ENCODE measurements at places on chromosomes 13 and 19.

GRCh38 chr19:38274739-38275138, 10.4 kb downstream of the SPINT2 start:
- DNase-seq, result no peak

- DNase-seq, result no peak
Measured at GRCh38 chr19:14407605-14408484, 11.3 kb downstream of the DDX39A start.

- DNase-seq, result no peak
Measured at GRCh38 chr13:63209330-63210017, 1793.8 kb upstream of the PCDH20 start.

- DNase-seq, result no peak
Measured at GRCh38 chr13:83880275-83881139, 1.8 kb downstream of the SLITRK1 start.

GRCh38 chr19:57754091-57754673, 7.6 kb downstream of the ZNF776 start:
- DNase-seq, result no peak

DNA sequence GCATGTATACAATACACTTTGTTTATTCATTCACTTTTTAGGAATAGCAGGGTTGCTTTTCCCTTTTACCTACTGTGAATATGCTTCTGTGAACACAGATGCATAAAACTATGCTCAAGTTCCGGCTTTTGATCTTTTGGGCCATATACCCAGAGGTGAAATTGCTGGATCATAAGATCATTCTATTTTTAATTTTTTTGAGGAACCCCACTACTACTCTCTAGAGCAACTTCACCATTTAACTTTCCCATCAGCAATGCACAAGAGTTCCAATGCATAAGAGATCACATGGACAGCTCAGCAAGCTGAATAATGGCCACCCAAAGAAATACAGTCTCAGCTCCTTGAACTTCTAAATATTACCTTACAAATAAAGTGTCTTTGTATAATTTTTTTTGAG, 17.0 kb upstream of the SIGLEC10 start:
- no peak for DNase-seq

DNA sequence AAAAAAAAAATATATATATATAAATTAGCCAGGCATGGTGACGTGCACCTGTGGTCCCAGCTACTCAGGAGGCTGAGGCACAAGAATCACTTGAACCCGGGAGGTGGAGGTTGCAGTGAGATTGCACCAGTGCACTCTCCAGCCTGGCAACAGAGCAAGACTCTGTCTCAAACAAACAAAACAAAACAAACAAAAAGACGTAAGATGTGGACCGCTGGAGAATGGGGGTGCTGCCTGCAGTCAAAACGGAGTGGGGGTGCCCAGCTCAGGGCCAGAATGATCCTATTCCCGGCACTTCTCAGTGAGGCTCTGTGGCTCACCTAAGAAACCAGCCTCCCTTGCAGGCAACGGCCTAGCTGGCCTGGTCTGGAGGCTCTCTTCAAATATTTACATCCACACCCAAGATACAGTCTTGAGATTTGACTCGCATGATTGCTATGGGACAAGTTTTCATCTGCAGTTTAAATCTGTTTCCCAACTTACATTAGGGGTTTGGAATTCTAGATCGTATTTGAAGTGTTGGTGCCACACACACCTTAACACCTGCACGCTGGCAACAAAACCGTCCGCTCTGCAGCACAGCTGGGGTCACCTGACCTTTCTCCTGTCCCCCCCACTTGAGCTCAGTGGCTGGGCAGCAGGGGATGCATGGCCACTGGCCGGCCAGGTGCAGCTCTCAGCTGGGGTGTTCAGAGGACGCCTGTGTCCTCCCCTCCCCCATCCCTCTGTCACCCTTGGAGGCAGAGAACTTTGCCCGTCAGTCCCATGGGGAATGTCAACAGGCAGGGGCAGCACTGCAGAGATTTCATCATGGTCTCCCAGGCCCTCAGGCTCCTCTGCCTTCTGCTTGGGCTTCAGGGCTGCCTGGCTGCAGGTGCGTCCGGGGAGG, at the start of gene F7:
Gene F7 (plus strand): TSS at position 760 of the 889 bp plus-strand sequence. CDS start 51 bp downstream, at position 811.
- DNase-seq, result no peak

- DNase-seq, result no peak
Measured at GRCh38 chr19:7742991-7743390, 4.3 kb downstream of the CD209 start.

GRCh38 chr13:93857126-93857525, 622.4 kb downstream of the DCT start:
- no peak for DNase-seq

GRCh38 chr13:85543144-85543543, 256.1 kb downstream of the SLITRK6 start:
- DNase-seq, result no peak

- peak; percentile 96 for DNase-seq
Measured at GRCh38 chr19:45469132-45469944, 1.5 kb downstream of the FOSB start.

GRCh38 chr19:55479451-55480230, 3.2 kb downstream of the ZNF628 start:
- no peak for DNase-seq

DNA sequence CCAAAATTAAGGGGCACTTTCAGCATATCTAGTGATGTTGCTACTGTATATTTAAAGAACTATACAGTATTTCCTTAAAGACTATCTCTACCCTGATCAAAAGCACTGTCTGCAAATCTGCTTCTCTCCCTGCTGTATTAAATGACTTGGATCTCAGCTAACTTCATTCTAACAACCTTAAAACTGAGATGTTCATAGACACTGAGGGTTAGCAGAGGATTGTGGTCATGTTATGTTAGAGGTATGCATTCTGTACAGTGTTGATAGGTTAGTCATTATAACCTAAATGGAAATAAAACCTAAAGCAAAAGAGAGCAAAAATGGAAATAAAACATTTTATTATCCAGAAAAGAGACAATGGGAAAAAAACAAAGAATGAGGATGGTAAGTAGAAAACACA, 9.9 kb downstream of the GPR183 start:
- no peak for DNase-seq

DNA sequence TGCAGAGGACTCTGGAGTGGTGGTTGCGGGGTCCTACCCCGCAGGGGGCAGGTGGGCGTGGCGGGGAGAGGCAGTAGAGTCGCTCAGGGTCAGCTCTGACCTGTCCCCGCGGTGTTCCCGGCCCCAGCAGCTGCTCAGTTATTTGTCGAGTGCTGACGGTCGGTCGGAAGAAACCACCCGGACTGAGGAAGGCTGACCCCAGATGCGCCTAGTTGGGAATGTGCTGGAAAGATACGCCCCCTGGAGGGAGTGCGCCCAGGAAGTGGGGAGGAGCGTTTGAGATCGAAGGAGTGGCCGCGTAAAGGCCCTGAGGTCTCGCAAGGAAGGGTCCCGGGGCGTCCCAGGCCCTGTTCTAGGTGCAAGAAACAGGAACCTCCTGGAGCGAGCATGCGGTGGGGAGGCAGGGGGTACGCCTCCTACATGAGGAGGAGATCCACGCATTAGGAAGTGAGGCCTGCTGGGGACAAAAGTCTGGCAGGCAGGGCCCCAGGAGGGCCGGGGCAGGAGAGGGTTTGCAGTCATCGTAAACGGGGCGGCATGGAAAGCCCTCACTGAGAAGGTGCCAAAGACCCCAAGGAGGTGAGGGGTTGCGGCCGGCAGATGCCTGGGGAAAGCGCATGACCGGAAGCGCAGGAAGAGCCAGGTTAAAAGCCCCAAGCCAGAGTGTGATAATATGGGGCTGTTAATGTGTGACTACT, 9.2 kb downstream of the CCDC8 start:
- peak; percentile 80 for DNase-seq

DNA sequence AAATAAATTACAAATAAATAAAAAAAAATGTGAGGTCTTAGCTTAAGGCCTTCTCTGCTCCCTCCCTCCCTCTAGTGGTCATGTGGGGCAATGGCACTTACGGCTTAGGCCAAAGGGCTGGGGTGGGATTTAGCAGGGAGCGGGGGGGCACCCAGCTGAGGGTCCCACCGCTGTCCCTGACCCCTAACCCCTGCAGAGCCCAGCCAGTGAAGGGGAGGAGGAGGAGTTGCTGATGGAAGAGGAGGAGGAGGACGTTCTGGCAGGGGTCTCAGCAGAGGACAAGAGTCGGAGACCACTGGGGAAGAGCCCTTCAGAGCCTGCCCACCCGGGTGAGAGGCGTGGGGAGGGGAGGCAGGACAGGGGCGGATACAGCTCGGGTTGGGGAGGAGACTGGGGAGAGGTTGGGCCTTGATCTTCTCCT, 9.3 kb downstream of the MPND start:
- DNase-seq, result no peak

- no peak for DNase-seq
Measured at GRCh38 chr13:106656186-106656585, 88.2 kb upstream of the ARGLU1 start.

GRCh38 chr13:48976576-48977285, 1.0 kb downstream of the FNDC3A start:
- peak; percentile 77 for DNase-seq

GRCh38 chr19:14105680-14106079, 11.9 kb downstream of the PRKACA start:
- DNase-seq, result no peak

- DNase-seq, result no peak
Measured at GRCh38 chr19:40305403-40305802, 20.3 kb upstream of the AKT2 start.

DNA sequence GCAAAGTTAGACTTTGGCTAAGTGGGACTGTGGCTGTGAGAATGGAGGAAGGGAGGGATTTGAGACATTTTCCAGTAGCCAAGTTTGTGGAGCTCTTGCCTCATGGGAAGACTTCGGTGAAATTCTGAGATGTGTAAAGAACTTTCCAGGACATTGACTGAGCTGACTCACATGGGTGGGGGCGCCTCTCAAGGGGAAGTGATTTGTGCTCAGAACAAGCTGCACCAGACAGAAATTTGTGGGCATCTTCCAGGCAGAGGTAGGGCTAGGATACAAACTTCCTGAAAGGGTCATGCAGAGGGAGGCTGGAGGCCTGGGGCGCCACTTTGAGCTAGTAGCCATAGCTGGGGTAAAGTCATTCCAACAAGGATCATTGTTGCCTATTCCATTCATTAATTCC, 9.8 kb upstream of the SIGLEC10 start:
- no peak for DNase-seq

- DNase-seq, result no peak
Measured at GRCh38 chr19:42249769-42250168, 5.2 kb downstream of the ERF start.

GRCh38 chr13:95642999-95643398, 1.5 kb downstream of the DZIP1 start:
- DNase-seq, result no peak

- no peak for DNase-seq
Measured at GRCh38 chr13:57409656-57410055, 221.9 kb upstream of the PCDH17 start.

DNA sequence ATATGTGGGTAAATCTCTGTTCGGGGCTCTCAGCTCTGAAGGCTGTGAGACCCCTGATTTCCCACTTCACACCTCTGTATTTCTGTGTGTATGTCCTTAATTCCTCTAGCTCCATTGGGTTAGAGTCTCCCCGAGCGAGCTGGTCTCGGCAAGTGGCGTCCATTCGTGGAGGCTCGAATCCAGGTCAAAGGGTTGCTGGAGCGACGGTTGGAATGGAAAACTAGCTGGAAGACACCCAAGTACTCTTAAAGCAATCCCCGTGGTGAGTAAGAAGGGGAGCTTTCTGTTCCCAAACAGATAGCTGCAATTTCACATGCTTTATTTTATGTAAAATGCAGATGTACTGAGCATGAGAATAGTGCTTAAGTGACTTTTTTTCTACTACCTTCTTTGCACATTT, 277.5 kb upstream of the SGCG start:
- no peak for DNase-seq

DNA sequence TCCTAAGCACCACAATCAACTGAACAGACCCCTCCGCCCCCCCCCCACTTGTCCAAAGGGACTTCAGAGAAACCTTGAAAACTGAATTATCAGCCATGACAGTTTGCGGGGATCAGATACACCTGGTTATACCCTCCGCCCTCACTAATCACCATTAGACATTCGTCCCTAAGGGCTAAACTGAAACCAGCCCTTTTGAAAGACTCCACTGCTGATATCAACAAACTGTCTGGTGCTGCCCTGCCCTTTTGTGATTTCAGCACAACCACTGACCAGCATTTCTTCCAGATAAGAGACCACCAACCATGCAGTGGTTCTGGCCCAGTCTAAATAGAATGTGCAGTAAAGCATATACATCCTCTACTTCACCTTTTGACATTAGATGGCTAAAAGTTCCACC, 1422.9 kb downstream of the EFNB2 start:
- no peak for DNase-seq

DNA sequence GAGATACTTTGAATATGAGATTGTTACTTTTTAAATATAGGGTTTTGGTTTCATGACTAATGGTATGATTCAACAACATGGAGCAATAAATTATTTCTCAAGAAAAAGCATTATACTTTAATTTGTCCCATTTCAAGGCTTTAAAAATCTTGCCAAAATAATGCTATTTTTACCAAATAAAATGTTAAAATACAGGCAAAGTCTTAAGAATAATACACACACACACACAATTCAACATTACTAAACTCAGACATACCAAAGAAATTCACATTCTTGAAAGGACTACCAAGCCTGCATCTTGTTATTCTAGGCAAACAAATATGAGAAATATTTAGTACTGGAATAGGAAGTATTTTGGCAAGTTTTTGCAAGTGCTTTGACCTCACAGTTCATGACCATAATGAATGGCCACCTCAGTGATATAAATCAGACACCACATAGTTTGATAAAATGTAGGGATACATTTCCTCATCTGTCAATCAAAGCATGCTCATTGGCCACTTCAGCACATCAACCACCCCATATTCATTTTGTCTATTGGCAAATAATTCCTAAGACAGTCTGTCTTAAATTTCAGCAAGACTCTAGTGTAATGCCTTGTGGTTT, 107.2 kb downstream of the NALCN start:
- no peak for DNase-seq

GRCh38 chr19:21463449-21464105, 41.8 kb upstream of the ZNF429 start:
- peak; percentile 78 for DNase-seq

DNA sequence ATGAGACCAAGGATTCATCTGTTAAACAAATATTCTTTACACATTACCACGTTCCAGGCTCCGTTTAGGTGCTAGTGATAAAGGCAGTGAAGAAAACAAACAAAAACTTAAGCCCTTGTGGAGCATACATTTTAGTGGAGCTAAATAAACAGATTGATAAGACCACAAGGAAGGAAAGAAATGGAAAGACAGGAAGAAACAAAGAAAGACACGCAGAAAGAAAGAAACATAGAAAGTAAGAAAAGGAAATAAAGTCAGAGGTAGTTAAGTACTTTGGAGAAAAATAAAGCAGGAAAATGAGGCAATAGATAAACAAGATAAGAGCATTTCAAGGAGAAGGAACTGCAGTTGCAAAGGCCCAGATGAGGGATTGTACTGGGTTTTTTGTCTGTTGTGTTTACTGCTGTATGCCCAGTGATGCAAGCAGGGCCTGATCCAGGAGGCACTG, 998 bp downstream of the NFKBIB start:
- no peak for DNase-seq
